NCI-H2171 (cell line): ENCODE measurements at places on chromosomes 4 and X.

GRCh38 chrX:867502-867901 is 236.9 kb downstream of the SHOX start:
- DNase-seq: no peak

GRCh38 chr4:152605031-152605430 is 69.1 kb upstream of the FBXW7 start:
- DNase-seq: no peak

DNA sequence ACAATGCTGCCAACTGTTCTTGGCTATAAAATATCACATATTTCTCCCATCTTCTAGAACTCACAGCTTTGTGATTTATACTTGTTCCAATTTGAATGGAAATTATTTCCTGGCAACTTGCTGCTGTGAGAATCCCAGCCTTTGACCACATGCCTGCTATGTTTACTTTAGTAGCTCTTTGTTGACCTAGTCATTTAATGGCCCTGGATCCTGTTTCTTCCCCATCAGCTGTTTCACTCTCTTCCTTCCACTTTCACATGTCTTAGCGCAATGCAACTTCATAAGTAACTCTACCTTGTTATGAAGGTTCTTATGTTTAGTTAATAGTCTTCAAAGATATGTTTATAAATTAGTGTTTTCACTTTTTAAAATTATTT is 1973.6 kb upstream of the AGA start:
- no peak for DNase-seq

DNA sequence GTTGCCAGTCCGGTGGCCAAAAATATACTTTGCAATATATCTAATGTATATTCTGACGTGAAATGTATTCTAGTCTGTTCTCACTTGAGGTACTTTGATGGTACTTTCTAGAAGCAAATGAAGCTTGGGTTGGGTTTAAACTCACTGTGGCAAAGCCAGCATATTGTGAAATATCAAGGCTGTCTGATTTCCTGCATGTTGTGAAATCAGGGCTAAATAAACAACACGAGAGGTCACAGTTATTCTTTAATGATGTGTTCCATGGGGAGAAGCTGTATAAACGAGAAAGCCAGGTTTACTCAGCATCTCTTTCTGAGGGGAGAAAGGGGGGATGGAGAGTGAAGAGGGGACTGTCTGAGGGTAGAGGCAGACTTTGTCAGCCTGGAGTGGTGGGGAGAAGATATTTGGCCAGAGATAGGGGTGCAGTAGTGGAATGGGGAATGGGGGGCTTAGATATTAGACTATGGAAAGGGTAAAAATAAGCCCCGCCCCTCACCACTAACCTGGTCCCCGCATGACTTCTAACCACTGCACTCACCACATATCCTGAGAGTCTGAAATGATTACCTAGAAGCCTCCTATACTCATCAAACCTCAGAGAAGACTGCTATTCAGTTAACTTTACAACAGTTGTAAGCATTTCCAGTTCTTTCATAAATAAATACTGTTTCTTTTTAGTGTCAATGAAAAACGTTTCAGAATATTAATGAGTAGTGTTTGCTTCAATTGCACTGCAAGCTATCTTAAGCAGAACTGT is 5.9 kb upstream of the SCARB2 start:
- DNase-seq: no peak

DNA sequence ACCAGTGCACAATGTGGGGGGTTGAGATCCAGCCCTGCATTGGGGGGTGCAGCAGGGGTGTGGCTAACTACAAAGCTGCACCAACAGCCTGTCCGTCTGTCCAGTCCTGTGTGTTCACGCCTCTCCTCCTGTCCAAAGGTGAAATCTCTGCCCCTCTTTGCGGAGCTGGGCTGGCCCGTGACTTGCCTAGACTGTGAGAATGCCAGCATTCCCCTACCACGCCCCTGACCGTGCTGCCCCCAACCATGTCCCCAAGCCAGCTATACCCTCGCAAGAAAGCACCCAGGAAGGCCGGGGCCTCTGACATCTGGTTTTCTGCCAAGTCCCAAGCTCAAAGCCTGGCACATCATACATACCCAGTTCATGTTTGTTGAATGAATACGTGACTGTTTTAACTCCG is 19.2 kb downstream of the ZFYVE28 start:
- DNase-seq: no peak

DNA sequence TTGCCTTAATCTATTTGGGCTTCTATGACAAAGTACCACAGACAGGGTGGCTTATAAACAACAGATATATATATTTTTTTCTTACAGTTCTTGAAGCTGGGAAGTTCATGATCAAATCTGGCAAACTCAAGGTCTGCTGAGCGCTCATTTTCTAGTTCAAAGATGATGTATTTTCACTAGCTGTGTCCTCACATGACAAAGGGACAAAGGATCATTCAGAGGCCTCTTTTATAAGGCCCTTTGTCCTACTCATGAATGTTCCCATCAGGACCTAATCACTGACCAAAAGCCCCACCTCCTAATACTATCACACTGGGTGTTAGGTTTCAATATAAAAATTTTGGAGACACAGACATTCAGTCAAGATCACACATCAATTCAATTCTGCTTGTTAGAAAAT is 2025.2 kb downstream of the PCDH7 start:
- no peak for DNase-seq

GRCh38 chrX:112012360-112012759 is 70.2 kb downstream of the TRPC5 start:
- DNase-seq: no peak

GRCh38 chrX:127317159-127317558 is 497.6 kb downstream of the PRR32 start:
- no peak for DNase-seq

- DNase-seq: no peak
These were observed 377.7 kb downstream of the PRDM5 start for GRCh38 chr4:120544838-120545237.

DNA sequence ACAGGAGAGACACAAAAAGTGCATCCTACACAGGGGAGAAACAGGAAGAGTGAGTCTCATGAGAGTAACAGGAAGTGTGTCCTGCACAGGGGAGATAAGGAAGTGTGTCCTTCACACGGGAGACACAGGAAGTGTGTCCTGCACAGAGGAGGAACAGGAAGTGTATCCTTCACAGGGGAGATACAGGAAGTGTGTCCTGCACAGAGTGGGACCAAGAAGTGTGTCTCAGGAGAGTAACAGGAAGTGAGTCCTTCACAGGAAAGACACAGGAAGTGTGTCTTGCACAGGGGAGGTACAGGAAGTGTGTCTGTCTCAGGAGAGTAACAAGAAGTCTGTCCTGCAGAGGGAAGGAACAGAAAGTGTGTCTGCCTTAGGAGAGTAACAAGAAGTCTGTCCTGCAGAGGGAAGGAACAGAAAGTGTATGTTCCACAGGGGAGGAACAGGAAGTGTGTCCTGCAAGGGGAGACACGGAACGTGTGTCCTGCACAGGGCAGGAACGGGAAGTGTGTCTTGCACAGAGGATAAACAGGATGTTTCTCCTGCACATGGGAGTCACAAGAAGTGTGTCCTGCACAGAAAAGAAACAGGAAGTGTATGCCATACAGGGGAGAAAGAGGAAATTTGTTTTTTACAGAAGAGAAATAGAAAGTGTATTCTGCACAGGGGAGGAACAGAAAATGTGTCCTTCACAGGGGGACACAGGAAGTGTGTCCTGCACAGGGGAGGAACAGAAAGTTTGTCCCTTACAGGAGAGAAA is 102.0 kb downstream of the ARSF start:
- no peak for DNase-seq

DNA sequence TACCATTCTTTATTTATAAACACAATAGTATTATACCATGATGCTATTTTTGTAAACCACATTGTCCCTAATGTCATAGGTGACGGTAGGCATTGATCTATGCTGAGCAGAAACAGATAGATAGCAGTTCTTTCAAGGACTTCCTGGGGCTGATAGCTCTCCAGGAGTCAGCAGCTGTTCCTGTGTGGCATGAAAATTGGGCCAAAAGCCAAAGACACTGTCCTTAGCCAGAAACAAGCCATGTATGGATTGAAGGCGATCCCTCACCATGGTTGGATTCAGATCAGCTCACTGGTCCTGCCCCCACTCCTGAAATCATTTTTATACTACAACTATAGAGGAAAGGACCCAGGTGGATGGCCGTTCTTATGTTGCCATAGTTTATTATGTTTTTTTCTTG is 53.6 kb downstream of the DDX60 start:
- peak; percentile 22 for DNase-seq

- DNase-seq: no peak
These were observed 22.3 kb downstream of the COX7B2 start for GRCh38 chr4:46886711-46887110.

GRCh38 chr4:187739771-187740170 is 255.8 kb upstream of the ZFP42 start:
- no peak for DNase-seq

DNA sequence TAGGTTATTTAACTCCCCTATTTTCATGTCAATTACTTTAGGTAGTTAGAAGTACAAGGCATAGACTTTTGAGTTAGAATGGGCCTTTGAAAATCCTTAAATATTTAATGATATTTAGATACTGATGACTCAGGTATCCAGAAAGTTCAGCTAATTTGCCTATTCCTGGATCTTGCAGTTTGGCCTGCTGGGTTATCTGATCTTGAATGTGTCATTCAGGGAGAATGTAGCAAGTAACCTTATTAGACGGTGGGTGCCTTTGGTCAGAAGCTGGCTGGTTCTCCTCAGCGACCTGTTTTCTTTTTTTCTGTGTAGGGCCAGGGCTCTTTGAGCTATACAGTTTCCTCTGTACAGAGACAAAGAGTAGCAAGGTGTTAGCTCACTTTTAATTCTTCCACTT is 42.0 kb downstream of the MTM1 start:
- DNase-seq: no peak

GRCh38 chr4:109876634-109877265 is 28.8 kb downstream of the LRIT3 start:
- no peak for DNase-seq

GRCh38 chr4:158282252-158282651 is 72.0 kb downstream of the TMEM144 start:
- no peak for DNase-seq

DNA sequence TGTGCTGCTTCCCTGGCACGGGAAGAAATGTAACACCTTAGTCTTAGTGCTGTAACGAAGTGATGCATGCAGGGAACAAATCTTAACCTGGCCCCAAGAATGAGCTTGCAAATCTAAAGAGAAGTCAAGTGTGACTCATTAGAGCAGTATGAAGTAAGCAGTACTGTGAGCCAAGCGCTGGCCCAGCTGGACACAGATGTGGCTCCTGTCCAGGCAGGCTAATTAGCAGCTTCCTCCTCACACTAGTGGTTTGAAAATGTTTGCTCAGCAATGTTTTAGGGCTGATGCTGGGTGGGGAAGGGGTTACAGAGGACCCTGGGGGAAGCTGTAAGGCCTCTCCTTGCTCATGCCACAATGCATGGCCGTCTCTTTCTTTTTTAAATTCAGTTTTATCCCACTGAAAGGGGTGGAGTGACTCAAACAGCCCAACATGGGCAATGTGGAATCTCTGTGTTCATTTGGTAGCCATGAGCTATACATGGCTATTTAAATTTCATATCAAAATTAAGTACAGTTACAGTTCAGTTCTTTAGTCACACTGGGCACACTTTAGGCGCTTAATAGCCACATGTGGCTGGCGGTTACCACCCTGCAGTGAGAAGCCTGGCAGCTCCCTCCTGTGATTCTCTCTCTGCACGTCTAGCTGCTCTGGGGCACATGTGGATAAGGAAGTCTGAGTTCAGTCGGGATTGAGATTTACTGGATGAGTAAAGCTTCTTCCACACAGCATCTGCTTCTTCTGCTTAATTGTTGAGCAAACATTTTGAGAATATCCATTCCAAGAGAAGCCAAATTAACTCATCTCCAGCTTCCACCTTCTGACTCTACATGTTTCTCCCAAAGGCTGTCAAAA is 48.8 kb downstream of the MAP7D2 start:
- no peak for DNase-seq

GRCh38 chrX:79366873-79367749 is at the start of gene ITM2A:
Gene ITM2A (minus strand): TSS chrX:79367334. CDS start chrX:79367215, 119 bp downstream.
- no peak for DNase-seq

- no peak for DNase-seq
These were observed 268.4 kb upstream of the INTU start for GRCh38 chr4:127364397-127364796.

DNA sequence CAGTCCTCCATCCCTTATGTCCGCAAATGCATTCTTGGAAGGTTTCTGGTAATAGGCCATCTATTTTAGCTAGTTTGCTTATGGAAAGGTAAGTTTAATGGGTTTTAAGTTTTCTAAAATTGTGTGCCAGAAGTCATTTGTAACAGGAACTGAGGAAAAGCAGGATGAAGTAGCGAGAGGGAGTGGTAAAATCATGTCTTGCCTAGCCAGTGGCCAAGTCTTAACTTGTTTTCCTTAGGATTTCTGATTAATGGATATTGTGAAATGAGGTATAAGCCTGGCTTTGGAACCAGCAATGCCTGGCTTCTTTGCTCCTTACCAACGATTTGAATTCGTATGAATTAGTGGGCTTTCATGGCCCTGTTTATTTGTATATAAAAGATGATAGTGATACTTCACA is 7.3 kb downstream of the SEC24B start:
- DNase-seq: no peak

DNA sequence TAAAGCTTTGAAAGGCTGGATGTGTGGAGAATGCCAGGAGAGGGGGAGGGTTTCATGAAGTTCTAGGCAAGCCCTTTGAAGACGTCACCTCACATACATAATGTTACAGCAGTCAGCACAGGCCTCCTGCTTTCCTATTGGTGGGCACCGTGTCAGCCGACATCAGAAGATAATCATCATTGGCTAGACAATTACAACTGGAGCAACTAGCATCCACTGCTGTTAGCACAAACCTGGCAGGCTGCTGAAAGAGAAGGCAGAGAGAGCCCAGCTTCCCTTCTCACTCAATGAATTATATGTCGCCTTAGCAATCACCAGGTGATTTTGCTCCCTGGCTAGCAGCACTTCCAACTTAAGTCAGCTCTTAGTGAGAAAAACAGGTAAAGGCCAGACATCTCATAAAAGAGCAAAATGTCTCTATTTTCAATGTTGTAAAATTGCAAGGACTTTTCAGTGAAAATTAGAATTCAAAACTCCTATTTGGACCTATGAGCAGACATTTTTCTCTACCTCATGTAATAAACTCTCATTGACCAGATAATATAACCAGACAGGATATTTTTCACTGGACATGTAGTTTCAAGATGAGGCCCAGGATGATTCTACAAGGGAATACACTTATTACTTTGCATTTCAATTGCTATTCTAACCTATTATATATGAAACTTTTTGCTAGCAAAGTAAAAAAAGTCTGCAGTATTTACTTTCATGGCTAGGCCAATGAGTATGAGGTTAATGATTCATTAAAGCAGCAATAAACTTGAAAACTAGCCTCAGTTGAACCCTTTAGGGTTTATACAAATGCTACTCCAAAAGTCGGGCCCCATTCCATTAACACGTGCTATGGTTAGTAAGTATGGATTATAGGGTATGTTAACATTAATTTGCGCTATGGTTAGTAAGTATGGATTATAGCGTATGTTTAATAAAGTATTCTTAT is 4.3 kb downstream of the ELOVL6 start:
- no peak for DNase-seq

GRCh38 chr4:141154725-141155124 is 21.5 kb upstream of the RNF150 start:
- DNase-seq: no peak

DNA sequence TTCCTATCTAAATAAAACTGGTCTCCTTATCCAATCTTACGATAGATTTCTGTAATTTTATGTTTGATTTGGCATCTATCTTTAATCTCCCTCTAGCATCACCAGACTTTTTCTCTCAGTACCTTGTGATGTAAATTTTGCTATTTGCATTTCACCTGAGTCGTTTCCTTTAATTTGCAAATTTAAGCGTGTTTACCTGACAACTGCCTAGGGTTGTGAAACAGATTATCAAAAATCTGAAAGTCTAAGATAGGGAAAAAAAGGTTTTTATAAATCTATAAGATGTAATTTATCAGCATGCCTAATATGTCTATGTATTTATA is 39.4 kb upstream of the TMPRSS11E start:
- DNase-seq: no peak

GRCh38 chr4:87239821-87240220 is 19.4 kb upstream of the KLHL8 start:
- no peak for DNase-seq
